CD4-positive, alpha-beta T cell treated with Interleukin-17A for 1 hour (primary cell): ENCODE measurements at places on chromosomes 11 and 22.
A peak's percentile ranks its signal among the peaks of the same experiment; 100 is the strongest.

- no peak for DNase-seq
Measured at GRCh38 chr11:32529994-32530588, 53.5 kb upstream of the EIF3M start.

- peak; percentile 50 for DNase-seq
Measured at GRCh38 chr11:121466063-121466794, 13.5 kb upstream of the SORL1-AS1 start.

- no peak for DNase-seq
Measured at GRCh38 chr11:33089776-33090175, 50.4 kb downstream of the TCP11L1 start.

- no peak for DNase-seq
Measured at GRCh38 chr11:92702805-92703448, 266.5 kb upstream of the MTNR1B start.

- no peak for DNase-seq
Measured at GRCh38 chr11:14118072-14118471, 155.5 kb downstream of the SPON1 start.

- DNase-seq, result peak; percentile 77
Measured at GRCh38 chr11:1694064-1694845, 2.7 kb upstream of the KRTAP5-6 start.

DNA sequence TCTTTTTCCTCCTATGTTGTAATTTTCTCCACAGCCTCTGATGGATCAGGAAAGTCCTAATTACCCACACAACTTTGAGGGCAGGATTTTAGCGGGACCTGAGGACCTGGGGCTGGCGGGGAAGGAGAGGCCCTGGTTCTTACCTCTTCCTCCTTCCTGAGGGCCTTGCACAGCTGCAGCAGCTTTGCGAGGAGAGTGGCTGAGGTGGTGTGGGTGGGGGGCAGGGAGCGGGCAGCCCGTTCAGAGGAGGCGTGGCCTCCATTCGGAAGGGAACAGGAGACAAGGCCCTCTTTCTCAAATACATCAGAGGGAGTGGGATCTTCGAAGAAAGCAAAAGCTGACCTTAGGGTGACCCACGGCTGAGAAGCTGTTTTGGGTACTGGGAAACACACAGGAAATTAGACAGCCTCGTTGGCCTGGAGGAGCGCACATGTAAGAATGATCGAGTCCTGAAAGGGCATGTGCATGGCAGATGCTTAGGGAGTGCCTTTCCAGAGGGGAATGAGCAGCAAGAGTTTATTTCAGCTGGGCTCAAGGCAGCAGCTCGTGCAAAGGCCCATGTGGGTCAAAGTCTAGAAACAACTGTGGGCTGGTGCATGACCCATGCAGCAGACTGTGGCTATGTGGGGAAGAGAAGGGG is 76.6 kb upstream of the NARS2 start:
- no peak for DNase-seq

GRCh38 chr22:39518996-39519680 is 1.2 kb upstream of the ATF4 start:
- DNase-seq, result no peak
